Activated CD4-positive, alpha-beta memory T cell treated with anti-CD3 and anti-CD28 coated beads, Interleukin-2, amount 10 ng/mL, durations not matched to agents 7 days and 5 days (primary cell): ENCODE measurements at places on chromosomes 2 and 18.

DNA sequence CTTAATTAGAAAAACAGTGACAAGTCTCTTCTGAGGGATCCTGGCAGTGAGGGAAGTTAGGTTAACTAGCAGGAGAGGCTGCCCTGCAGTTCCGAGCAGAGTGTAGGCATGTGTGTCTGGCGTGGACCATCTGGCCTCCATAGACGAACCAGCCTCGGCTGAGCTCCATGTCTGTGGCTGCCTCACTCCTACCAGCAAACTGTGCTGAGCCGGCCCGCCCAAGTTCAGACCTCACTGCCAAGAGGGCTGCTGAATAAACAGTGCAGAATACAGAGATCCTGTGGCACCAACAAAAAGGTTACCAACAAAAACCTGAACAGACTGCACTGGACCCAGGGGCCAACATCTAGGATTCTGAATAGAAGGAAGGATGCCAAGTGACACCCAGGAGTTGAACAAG is 27.3 kb downstream of the INO80C start:
- DNase-seq, result no peak

DNA sequence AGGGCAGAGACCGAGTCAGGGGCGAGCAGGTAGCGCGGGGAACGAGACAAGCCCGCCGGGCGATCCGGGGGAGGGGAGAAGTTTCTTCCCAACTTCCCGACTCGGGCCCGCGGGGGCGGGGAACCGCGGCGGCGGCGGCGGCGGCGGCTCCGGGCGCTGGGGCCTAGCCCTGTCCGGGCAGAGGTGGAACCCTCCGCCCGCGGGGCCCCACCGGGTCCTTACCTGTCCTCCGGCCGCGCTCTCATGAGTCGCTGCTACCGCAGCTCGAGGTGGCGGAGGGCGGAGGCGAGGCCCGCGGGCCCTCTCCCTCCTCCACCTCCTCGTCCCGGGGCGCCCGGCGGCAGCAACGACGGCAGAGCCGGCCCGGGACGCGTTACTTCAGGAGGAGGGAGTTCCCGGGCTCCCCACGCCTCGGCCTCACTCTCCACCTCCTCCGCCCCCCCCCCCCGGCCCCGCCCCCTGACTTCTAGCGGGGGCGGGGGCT is at the start of gene YES1:
Gene YES1, minus strand, starts transcription at position 351 of the 484 bp plus-strand sequence. CDS start 55,415 bp downstream, outside the sequence.
- no peak for DNase-seq

GRCh38 chr2:240127911-240128607 is 8.0 kb downstream of the COPS9 start:
- no peak for DNase-seq

DNA sequence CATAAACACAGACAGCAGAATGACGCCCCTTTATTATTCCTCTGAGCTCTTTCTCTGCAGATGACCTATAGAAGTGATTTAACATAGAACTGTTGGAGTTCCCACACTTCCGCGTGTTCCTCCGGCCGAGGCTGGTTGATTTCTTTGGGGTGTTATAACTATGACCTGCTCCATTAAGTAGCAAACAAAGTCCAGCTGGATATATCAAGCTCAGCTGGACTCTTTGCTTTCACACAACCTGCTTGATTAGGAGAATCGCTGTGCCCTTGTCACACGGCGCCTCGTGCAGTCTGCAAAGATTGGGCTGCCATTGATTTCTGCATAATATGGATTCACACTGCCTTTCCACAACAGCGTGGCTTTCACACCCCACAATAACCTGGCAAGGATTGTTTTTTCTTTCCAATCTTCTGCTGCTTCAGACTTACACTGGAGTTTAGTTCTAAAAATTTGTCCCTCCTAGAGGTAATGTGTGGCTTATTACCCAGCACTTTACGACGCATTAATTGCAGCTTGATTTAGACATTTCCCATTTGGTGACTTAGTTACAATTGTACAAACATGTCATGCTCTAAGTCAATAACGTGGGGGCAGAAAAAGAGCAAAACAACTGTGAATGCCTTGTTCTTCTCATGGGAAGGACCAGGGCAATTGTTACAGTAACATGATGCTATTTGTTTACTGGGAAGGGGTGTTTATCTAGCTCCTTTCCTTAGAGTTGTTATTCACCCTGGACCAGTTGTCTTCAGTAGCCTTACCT is 485.7 kb downstream of the TXNL1 start:
- no peak for DNase-seq

GRCh38 chr2:203191961-203192360 is 46.9 kb upstream of the CYP20A1 start:
- DNase-seq, result no peak

DNA sequence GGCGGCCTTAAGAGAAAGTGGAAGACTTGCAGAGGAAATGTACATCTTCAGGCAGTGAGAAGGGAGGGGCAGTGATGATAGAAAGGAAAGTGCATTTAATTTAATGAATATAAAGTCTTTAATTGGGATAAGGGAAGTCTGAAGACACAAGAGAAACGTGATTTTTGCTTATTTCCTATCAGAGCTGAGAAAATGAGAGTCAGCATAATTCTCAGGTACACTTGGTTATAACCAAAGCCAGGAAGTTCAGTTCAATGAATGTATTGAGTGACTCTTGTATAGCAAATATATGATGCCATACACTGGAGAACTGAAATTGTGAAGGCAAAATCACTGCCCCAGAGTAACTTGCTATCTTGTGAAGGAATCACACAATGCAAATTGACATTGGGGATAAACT is 256.3 kb downstream of the LRRTM1 start:
- no peak for DNase-seq

DNA sequence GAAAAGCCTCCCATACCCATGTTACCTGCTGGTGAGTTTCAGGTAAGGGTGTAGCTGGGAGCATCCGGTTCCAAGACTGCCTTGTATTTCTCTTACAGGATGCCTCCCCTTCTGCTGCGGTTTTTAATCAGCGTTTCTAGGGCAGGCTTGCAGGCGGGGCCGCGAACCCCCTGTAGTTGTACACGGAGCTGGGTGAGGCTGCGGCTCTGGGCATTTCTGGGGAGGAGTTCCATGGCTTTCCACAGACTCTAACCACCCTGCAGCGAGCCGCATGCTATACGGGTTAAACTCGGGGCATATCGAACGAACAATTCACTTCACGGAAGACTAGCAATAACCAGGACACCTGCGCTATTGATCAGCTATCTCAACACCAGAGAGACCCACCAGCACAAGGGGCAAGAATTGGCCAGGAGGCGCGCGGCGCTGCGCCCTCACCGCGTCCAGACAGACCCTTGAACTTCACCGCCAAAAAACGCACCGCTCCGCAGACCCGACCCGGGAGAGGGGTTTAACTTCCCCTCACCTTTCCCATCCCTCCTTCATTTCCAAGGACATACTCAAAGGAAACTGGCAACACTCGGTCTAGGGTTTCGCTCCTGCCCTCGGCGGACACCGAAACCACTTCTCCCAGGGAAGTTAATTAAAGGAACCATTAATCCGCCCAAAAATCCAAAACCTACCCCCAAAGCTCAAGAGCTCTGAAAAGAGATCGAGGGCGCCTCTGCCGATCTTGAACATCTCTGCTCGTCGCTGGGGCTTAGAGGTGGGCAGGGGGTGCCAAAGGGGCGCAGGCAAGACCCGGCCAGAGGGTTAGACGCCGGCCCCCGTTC is 909 bp downstream of the TGFA start:
- no peak for DNase-seq

DNA sequence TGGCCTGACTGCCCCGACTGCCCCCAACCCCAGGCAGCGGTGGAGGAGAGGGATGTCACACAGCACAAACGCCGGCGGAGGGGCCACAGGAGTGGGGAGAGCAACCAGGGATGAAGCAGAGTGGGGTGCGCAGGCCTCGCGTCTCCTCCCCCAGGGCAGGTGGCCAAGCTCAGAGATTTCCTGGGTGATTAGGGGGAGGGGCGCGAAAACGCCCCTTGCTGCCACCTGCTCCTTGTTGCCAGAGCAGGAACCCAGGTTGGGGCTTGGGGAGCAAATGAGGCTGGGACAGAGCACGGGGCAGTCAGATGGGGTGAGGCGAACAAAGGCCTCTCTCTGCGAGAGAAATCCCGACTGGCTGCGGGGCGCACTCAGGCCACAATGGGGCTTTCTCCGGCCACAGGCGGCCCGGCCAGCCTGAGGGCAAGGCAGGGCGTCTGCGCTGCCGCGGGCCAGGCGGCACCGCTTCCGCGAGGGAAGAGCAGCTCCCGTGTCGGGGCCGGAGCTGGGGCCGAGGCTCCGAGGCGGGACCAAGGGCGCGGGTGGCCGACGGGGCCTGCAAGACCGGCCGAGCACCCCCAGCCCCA is 11.5 kb downstream of the TEX44 start:
- DNase-seq, result peak; percentile 30

GRCh38 chr2:164967781-164968228 is 12.5 kb upstream of the SLC38A11 start:
- no peak for DNase-seq

DNA sequence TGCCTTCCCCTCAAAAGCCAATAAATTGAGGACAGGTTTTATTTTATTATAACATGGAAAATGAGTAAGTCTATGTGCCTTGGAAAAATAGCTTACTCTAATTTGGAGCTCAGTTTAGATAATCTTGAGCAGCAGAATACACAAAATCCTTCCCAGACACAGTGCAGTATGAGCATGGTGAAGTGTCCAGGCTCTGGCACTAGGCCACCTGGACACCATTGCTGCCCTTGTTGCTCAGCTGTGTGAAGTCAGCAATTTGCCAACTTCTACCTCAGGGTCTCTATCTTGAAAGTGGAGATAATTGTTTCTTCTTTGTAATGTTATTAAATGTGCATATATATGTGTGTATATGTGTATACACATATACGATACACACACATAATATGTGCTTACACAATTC is 104.9 kb upstream of the CAVIN2 start:
- DNase-seq, result no peak

DNA sequence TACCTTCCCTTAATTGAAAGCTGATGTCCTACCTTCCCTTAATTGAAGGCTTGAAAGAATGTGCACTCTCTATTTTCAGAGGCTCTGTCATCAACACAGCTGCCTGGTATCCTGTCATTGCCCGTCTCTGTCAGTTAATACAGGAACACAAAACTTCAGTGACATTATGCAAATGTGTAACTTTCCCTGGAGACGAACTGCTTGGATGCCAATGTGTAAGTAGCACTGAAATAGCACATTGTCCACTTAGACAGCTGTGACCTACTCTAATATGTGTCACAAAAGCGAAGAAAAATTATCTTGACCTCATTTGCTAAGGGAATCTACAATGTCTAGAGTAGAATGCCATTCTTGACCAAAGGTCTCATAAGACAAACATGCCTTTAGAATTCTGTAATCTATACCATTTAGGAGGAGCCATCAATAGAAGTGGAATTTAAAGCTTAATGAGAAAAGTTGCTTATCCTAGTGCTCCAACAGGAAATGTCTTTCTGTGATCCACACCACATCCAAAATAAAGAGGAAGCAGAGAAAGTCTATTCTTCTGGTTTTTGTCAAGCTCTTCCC is 138.1 kb downstream of the BARD1 start:
- DNase-seq, result no peak

DNA sequence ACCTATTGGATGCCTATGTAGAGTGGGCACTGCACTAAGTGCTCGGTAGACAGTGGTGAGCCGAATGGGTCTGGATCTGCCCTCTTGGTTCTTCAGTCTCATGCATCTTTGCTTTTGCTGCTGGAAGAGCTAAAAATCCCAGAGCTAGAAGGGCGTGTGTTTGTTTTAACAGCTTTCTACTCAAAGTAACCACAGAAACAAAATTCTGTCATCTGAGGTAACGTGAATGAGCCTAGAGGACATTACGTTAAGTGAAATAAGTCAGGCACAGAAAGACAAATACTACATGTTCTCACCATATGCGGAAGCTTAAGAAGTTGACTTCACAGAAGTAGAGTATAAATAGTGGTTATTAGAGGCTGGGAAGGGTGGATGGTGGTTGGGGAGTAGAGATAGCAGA is 119.8 kb downstream of the PLB1 start:
- DNase-seq, result no peak

GRCh38 chr18:58863539-58864145 is 1.0 kb upstream of the ZNF532 start:
- DNase-seq, result peak; percentile 32

DNA sequence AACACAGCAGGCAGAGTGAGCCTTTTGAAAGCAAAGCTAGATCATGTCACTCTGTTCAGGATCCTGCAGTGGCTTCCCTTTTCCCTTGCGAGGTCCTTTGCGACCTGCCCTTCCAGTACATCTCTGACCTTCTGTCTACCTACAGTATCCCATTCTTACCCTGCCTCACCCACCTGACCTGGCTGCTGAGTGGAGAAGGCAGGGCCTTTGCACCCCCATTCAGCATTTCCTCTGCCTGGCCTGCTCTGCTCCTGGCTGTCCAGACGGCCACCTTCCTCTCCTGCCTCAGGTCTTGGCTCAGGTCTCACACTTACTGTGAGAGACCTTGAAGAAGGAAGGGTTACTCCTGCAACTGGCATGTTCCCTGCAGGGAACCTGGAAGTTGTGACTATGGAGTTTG is 77.4 kb downstream of the MAPRE2 start:
- no peak for DNase-seq

DNA sequence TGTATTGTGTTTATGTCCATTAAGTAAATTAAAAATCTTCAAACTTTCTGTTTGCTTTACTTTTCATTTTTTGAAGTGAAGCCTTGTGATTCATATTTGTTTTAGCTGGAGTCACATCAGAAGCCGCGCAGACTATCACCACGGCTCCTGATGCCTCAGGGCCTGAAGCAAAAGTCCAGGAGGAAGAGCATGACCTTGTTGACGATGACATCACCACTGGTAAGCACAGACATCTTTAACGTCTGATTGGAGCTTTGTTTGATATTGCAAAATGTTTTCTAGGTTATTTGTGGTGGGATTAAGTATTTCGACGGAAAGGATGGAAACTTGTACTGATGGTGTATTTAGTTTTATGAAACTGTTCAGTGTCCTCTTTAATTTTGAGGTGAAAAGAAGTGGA is 164.8 kb downstream of the WDR7 start:
- no peak for DNase-seq
